ENCODE measurements at places on chromosomes 7 and 10.

DNA sequence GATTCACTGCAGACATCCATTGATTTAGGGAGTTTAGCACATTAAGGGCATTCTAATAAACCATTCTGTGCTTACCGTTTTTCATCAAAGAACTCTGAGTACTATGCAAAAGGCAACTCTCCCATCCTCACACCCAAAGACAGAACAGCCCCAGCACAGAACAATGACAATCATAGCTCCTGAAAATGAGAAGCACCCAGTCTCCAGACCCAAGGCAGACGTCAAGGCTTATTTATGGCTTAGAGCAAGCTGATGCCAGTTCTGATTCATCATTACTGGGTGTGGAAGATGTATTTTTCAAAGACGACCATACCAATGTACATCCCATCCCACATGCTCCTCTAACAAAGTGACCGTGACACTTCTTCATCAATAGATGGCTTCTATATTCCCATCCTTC is 67.6 kb downstream of the OSBPL3 start:
- DNase-seq: no peak

GRCh38 chr10:108130575-108130974 is 966.1 kb upstream of the SORCS1 start:
- DNase-seq: no peak

- DNase-seq: no peak
Measured at GRCh38 chr7:93375603-93376002, 143.4 kb downstream of the VPS50 start.

- DNase-seq: no peak
Measured at GRCh38 chr7:46191776-46192175, 270.7 kb upstream of the IGFBP3 start.

DNA sequence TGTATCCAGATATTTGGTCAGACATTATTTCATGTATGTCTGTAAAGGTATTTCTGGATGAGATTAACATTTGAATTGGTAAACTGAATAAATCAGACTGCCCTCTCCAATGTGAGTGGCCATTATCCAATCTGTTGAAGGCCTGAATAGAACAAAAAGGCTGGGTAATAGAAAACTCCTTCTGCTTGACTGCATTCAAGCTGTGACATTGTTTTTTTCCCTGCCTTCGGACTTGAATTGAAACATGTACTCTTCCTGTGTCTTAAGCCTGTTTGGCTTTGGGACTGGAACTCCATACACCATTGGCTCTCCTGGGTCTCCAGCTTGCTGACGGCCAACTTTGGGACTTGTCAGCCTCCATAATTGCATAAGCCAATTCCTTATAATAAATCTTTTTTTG is 36.0 kb upstream of the ARHGAP21 start:
- no peak for DNase-seq

DNA sequence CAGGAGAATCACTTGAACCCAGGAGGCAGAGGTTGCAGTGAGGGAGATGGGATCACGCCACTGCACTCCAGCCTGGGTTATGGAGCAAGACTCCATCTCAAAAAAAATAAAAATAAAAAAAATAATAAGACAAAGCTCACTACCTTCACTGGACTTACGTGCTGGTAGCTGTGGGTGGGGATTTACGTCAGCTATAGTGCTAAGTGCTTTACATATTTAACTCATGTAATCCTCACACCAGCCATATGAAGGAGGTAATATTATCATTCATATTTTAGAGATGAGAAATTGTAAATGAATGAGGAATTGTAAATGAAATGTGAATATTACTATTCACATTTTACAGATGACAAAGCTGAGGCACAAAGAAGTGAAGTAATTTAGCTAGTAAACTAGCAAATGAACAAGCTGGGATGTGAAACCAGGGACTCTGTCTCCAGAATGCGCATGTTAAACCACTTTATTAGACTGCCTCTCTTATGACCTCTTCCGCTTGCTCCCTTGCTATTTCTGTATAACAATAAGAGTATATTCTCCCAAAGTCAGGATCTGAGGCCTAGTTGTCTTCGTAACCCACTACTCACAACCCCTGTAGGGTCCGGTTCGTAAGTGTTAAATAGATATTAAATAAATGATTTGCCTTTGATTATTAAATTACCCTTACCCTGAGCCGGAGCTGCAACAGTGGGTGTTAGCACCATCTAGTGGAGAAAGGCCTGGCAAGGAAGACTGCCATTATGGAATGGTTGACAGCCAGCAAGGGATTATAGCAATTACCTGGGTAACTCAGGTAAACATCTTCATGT is 70.2 kb downstream of the HTR7 start:
- no peak for DNase-seq

GRCh38 chr7:71613313-71613712 is 481.4 kb downstream of the GALNT17 start:
- no peak for DNase-seq

DNA sequence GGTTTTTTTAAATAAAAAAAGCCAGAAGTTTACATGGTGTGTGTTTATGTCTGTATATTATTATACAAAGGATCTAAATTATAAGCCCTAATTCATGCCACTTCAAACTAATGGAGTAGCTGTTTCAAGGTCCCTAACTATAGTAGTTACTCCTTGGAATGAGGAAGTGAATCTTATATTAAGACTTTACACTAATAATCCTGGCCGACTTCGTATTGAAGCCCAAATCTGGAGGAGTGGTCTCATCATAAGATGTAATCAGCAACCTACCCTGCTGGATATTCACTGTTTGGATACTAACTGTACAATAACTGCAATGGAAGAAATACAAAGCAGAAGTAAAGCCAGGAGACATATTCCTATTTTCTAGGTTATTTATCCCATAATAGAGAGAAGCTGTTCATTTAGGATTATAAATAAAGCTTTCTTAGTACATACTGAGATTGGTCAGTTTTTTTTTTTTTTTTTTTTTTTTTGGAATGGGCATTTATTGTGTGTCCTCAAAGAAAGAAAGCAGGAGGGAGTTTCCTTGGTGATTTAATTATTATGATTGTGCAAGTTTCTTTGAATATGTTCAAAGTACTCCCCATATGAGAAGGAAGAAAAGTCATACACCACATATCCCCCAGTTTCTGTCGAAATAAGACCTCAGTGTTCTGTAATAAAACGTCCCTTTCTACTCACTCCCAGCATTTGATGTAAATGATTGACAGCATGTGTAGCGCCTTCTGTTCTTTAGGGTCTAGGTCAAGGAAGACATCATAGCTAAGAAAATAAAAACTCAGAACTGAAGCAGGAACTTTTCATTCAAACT is 397.8 kb downstream of the EXOC4 start:
- DNase-seq: no peak

- DNase-seq: no peak
Measured at GRCh38 chr7:33334349-33334748, 205.0 kb downstream of the BBS9 start.

- DNase-seq: no peak
Measured at GRCh38 chr10:127848226-127848625, 44.5 kb downstream of the CLRN3 start.

- DNase-seq: no peak
Measured at GRCh38 chr7:50228148-50228547, 76.4 kb upstream of the IKZF1 start.

GRCh38 chr10:86329093-86329710 is 37.4 kb downstream of the GRID1 start:
- DNase-seq: no peak
